ENCODE measurements at places on chromosomes 3 and 15. TPM values are rescaled to one million over a fixed set of nuclear protein-coding genes. Genes with fewer than 3 reads are reported as not detected.
A peak's percentile ranks its signal among the peaks of the same experiment; 100 is the strongest.

DNA sequence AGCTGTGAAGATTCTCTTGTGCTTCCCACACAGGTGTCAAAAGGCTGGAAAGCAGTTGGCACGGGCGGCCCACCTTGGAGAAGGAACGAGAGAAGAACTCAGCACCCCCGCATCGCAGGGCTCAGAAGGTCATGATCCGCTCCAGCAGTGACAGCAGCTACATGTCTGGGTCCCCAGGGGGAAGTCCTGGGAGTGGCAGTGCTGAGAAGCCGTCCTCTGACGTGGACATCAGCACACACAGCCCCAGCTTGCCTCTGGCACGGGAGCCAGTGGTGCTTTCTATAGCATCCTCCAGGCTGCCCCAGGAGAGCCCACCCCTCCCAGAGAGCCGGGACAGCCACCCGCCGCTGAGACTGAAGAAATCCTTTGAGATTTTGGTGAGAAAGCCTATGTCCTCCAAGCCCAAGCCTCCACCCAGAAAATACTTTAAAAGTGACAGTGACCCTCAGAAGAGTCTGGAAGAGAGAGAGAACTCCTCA is 31.4 kb downstream of the STARD5 start:
- peak; percentile 38 for ATAC-seq

DNA sequence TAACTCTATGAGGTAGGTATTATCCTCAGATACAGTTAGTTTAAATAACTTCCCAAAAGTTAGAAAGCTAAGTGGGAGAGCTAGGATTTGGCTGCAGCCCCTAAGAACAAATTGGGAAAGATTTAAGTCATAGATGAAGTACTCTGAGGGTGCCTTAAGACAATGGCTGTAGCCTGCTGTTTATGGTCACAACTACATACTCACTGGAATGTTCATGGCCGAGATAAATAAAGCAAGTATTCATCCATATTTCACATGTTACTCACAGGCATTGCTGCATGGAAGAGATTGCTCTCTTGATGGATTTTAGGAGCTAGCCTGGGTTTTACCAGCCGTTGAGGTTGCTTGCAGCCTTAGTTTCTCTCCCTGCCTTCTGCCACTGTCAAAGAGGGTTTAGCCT is 145.0 kb downstream of the CMSS1 start:
- ATAC-seq = no peak

DNA sequence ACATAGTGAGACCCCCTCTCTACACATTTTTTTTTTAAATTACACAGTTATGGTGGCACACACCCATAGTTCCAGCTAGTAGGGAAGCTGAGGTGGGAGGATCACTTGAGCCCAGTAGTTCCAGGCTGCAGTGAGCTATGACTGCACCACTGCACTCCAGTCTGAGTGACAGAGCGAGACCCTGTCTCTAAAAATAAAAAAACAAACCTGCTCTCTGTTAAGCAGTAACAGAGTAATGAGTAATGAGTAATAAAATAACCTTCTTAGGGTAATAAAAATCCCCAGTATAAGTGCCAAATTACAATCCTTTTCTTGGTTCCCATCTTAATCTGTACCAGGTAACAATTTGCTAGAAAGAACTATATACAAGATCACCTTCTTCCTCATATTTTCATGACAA is 65.9 kb upstream of the PLXND1 start:
- ATAC-seq = no peak

- no peak for ATAC-seq
Observed at GRCh38 chr15:55827204-55827603, 84.3 kb upstream of the PRTG start.

The GPR156 gene
- 0.08 TPM for total RNA-seq
